Smooth muscle cell of the pulmonary artery (primary cell): ENCODE measurements at places on chromosomes 11 and 22. TPM values are rescaled to one million over a fixed set of nuclear protein-coding genes. Genes with fewer than 3 reads are reported as not detected.

The MS4A15 gene
- total RNA-seq: not detected in 2 replicates

The OR8D1 gene
- total RNA-seq: not detected in 2 replicates

The KIF18A gene
- total RNA-seq: 3.8 and 6.8 TPM in 2 replicates

The DUSP8 gene
- total RNA-seq: 0.78 and 1.2 TPM in 2 replicates

The CHCHD10 gene
- total RNA-seq: 8.6 and 10.8 TPM in 2 replicates

The TOMM22 gene
- 29.5 and 36.8 TPM in 2 replicates for total RNA-seq

The ANGPTL5 gene
- 2.7 TPM in 1 of 2 replicates, not detected in the other for total RNA-seq

The C11orf91 gene
- 0.17 and 0.26 TPM in 2 replicates for total RNA-seq

The OR8G1 gene
- total RNA-seq: not detected in 2 replicates

The GGTLC2 gene
- not detected in 2 replicates for total RNA-seq

The POTEH gene
- total RNA-seq: not detected in 2 replicates

The IL17REL gene
- not detected in 2 replicates for total RNA-seq

The ACAD8 gene
- total RNA-seq: 17.9 and 20.3 TPM in 2 replicates

The LYVE1 gene
- total RNA-seq: 0.23 and 4.6 TPM in 2 replicates

The KRTAP5-7 gene
- total RNA-seq: not detected in 2 replicates

The OOSP3 gene
- not detected in 2 replicates for total RNA-seq

The POU2F3 gene
- 0.03 and 0.07 TPM in 2 replicates for total RNA-seq

The ZP1 gene
- total RNA-seq: 0.36 and 0.98 TPM in 2 replicates

The KCNA4 gene
- 0.07 and 0.46 TPM in 2 replicates for total RNA-seq
